ENCODE measurements at places on chromosomes 2 and 18. TPM values are rescaled to one million over a fixed set of nuclear protein-coding genes. Genes with fewer than 3 reads are reported as not detected.

The CAVIN2 gene
- 1.0 TPM for polyA plus RNA-seq

The PNO1 gene
- 22.6 TPM for polyA plus RNA-seq

The CGREF1 gene
- polyA plus RNA-seq, result 0.99 TPM

The RANBP2 gene
- 12.8 TPM for polyA plus RNA-seq

The RND3 gene
- polyA plus RNA-seq, result 4.2 TPM

The HOXD11 gene
- polyA plus RNA-seq, result not detected

The CFAP221 gene
- polyA plus RNA-seq, result 13.6 TPM

The COBLL1 gene
- polyA plus RNA-seq, result 19.6 TPM

The PPP1R1C gene
- 8.6 TPM for polyA plus RNA-seq

The CPLX4 gene
- polyA plus RNA-seq, result not detected

The KCNF1 gene
- polyA plus RNA-seq, result 0.75 TPM

The LHCGR gene
- 0.51 TPM for polyA plus RNA-seq

The PRKAG3 gene
- 0.12 TPM for polyA plus RNA-seq

The ICA1L gene
- 8.5 TPM for polyA plus RNA-seq

The HK2 gene
- 77.3 TPM for polyA plus RNA-seq

The GKN2 gene
- not detected for polyA plus RNA-seq

The IL1R1 gene
- 1.4 TPM for polyA plus RNA-seq

The CHRNG gene
- 0.37 TPM for polyA plus RNA-seq

The GDF7 gene
- polyA plus RNA-seq, result 0.05 TPM

The HOXD1 gene
- not detected for polyA plus RNA-seq

The TUBA4B gene
- not detected for polyA plus RNA-seq

The STPG4 gene
- not detected for polyA plus RNA-seq

The CD207 gene
- not detected for polyA plus RNA-seq

The FSIP2 gene
- 6.4 TPM for polyA plus RNA-seq

The AMER3 gene
- polyA plus RNA-seq, result 0.26 TPM

The STEAP3 gene
- 4.5 TPM for polyA plus RNA-seq

The HOXD3 gene
- polyA plus RNA-seq, result not detected

The ZSWIM2 gene
- polyA plus RNA-seq, result not detected

The VWA3B gene
- 0.69 TPM for polyA plus RNA-seq

The RESP18 gene
- not detected for polyA plus RNA-seq

The LIPG gene
- 1.5 TPM for polyA plus RNA-seq

Data from cardiac muscle cell (in vitro differentiated cells and primary cell).